ENCODE measurements at places on chromosomes 12 and 14.

- DNase-seq, result no peak
Observed at GRCh38 chr12:70078161-70078560, 165.1 kb upstream of the CNOT2 start.

GRCh38 chr12:70719672-70720420, 82.6 kb upstream of the PTPRB start:
- DNase-seq, result peak; percentile 10

DNA sequence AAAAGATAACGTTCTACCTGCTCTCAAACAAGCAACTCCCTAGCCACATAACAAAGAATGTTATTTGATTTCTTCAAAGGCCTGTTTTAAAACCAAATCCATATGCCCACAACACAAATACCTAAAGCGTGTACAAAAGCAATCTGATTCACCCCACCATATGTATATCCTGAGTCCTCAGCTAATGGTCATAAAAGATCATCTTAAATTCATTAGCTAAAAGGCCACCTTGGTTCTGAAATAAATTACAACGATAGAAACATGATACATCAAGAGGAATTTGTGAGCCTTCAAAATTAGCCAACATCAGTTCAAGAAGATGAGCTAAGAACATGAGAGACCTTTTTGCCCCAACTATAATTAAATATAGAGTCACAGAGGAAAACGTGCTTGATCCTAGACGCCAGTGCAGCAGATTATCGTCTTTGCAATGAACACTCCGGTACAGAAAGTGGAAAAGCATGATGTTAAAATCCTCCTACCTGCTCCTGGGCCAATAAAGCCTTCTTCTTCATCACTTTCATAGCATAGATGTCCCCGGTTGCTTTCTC, 20.0 kb downstream of the CIT start:
- no peak for DNase-seq

DNA sequence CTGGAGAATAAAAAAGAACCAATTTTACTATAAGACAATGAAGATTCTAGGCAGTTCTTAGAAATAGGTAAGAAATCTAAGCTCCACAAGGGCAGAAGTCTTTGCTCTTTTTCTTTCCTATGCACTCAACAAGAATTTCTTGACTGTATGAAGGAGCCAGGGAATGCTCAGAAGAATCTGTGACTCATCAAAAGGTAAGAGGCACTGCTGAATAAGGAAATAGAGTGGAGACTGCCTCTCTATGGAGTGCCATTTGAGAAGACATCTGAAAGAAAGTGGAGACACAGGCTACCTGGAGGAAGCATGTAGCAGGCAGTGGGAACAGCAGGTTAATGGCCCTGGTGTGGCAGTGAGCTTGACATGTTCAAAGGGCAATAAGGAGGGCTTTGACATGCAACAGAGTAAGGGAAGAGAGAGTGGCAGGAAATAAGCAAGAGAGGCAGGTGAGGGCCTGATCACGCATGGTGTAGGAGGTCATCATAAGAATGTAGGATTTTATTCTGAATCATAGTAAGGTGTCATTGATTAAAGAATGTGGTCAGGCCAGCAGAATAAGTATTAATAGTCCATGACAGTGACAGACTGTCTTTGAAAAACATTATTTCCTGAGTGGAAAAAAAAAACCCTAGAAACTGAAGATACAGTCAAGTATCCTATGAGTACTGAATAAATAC, 446.7 kb upstream of the GARIN6 start:
- no peak for DNase-seq

GRCh38 chr14:102403028-102403427, 40.3 kb downstream of the TECPR2 start:
- DNase-seq, result no peak

GRCh38 chr12:121282072-121282742, 14.3 kb downstream of the CAMKK2 start:
- no peak for DNase-seq

DNA sequence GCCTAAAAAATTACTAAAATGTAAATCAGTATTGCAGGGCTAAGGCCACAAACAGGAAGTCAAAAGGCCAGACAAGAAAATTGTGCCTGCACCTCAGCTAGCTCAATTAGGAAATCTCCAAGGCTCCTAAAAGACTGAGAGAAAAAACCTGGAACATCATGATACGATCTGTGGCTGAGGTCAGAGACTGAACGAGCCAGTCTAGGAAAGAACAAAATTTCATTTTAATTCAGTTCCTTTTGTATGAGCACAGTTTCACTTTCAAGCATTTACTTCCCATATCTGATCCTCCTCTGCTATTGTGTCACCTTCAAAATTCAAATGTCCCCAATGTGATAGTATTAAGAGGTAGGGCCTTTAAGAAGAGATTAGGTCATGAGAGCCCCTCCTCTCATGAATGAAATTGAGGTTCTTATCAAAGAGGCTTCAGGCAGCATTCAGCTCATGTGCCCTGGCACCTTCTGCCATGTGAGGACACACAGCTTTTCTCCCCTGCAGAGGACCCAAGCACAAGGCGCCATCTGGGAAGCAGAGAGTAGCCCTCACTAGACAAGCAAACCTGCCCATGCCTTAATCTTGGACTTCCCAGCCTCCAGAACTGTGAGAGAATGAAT, 14.8 kb downstream of the PRKAB1 start:
- DNase-seq, result no peak

DNA sequence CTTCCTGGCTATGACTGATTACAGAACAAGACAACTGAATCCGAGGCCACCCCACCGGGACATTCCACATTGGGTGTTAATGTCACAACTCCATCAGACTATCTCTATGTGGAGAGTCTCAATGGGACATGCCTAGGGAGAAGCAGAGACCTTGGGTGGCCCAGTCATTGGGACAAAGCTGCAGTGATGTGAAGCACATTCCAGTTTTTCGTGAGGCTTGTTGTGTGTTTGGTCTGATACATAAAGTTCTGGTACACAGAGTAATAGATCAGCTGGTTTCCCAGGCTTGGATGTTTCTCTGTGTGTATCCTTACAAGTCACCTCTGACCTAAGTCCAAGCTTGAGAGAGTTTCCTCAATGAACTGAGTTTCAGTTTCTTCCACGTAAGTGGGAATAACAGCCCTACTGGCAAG, 42.3 kb downstream of the CPM start:
- DNase-seq, result no peak

DNA sequence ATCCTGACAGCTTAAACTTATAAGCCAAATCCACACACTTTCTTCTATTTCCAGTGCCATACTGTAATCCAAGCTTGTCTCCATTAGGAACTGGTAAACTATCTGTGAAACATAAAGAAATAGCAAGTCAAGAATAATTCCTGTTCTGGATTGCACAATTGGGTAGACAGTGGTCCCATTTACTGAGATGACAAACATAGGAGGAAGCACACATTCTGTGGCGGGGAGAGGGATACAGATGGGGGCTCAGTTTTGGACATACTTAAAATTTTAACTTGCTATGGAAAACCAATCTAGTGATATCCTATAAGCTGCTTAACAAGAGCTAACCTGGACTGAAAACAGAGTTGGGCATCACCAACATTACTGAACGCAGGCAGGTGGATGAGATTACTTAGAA, 16.3 kb downstream of the MAP4K5 start:
- DNase-seq, result no peak

DNA sequence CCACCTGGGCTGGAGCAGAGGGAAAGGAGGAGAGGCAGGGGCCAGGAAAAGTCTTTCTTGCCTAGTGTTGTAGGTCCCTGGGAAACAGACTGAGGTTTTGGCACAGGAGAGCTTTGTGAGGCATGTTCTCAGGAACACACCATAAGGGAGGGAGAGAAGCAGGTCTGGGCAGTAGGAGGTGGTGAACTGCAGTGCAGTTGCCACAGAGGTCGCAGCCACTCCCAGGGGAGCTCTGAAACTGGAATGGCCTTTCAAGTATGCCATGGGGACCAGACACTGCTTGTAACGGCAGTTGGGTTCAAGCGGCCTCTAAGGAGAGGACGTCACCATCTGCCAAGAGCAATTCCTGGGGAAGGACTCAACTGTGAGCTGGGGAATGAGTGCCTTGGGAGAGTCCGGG, 35.4 kb upstream of the NKX2-8 start:
- DNase-seq, result no peak

- DNase-seq, result no peak
Observed at GRCh38 chr12:127363392-127363791, 903.6 kb upstream of the TMEM132C start.

GRCh38 chr14:68569970-68570409, 222.9 kb downstream of the ZFP36L1 start:
- no peak for DNase-seq

- DNase-seq, result no peak
Observed at GRCh38 chr14:77306851-77307496, 13.7 kb downstream of the POMT2 start.

GRCh38 chr14:104138098-104138717, at the start of gene KIF26A:
Gene KIF26A (plus strand): TSS chr14:104138587. CDS start chr14:104138723, 136 bp downstream.
- no peak for DNase-seq

DNA sequence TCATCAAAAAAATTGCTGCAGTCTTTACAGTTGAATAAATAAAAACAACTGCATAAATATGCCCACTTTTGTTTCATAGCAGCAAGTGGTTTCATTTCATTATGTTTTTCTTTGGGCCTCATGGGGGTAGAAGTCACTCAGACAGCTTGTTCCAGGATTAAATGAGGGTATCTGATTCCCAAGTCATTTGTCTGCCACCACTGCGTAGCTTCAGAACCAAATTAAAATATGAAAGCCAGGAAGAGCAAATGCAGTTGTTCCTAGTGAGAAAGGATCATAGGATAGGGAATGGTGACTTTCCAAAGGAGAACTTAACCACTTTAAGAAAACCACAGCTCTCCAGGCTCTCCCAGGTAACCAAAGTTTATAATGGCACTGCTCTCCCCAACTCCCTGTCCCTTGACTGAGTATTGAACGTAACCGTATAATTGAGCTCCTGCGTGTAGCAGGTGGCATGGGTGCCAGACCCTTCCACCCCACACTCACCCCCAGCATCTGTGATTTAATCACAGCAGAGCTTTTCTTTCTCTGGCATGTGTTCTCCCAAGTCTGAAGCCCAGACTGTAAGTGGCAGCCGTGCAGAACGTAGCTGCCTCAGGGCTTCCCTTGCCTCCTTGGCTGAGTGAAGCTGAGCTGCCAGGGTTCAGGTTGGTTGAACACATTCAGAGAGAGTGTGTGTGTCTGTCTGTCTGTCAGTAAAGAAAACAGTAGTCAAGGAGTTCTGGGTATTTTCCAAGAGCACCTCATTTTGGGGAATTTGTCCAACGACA, 11.3 kb upstream of the KCNH3 start:
- DNase-seq, result no peak

DNA sequence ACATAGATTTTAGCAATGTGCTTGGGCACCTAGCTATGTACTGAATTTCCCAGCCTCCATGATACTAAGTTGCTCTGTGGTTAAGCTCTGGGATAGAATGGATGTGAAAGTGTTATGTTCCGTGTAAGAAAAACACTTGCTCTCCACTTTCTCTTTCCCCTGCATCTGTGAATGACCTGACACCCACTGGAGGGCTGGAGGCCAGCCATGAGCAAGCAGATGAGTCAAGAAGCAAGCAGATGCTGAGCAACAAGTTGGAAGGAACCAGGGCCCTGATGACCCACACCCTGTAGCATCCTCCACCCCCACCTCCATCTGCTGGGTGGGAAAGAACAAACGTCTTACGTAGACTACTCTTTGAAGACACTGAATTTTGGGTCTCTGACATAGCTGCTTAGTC, 56.6 kb downstream of the EID3 start:
- DNase-seq, result no peak

- no peak for DNase-seq
Observed at GRCh38 chr14:95829321-95829720, 47.3 kb upstream of the TUNAR start.

DNA sequence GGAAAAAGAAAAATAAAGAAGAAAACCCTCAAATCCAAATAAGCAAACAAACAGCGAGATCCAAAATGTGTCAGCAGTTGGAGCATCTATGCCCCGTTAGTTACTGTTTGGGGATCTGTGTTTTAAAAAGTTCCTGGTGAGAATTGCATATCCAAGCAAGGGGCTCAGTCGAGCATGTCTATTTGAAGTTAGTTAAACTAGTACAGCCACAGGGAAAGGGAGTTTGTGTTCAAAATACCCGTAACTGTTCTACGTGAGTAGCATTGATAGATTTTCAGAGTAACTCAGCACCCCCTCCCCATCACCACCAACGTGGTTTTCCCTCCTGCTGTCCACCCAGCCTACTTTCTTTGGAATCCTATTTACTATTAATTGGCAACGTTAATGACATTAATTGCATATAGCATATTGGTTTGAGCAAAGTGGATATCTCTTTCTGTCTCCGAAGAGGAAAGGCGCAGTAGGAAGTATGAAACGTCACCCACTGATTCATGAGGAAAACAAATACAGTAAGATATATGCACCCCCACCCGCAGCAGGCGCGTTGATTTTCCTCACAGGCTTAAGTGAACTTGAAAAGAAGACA, 1.5 kb downstream of the NPAS3 start:
- no peak for DNase-seq

GRCh38 chr12:54596526-54596946, 8.1 kb upstream of the PPP1R1A start:
- peak; percentile 53 for DNase-seq

- DNase-seq, result no peak
Observed at GRCh38 chr14:95119336-95119735, 38.0 kb downstream of the DICER1 start.

- DNase-seq, result no peak
Observed at GRCh38 chr14:103705504-103706284, 9.6 kb downstream of the XRCC3 start.

DNA sequence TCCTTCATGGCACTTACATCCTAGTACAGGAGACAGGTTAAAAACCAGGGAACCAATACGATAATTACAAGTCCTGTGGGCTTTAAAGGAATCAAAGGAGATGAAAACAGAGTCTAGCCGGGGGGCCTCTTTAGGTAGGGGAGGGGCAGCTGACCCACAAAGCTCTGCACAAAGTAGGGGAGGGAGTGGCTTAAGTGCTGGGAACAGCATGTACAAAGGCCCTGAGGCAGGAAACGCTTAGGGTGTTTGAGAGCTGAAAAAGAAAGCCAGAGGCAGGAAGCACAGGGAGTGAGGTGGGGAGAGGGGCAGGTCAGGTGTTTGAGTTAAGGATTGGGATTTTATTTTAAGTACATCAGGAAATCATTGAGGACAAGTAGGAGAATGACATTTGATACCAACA, 37.7 kb downstream of the ZNF664 start:
- no peak for DNase-seq

- no peak for DNase-seq
Observed at GRCh38 chr12:47242426-47242825, 162.7 kb upstream of the AMIGO2 start.

GRCh38 chr12:69042557-69042956, 109.6 kb upstream of the CPM start:
- no peak for DNase-seq

- no peak for DNase-seq
Observed at GRCh38 chr14:99792551-99793212, 531 bp upstream of the EML1 start.
